ENCODE measurements at places on chromosomes 3 and 15.

GRCh38 chr15:89127054-89127702, 38.9 kb downstream of the ABHD2 start:
- DNase-seq, result peak; percentile 6

DNA sequence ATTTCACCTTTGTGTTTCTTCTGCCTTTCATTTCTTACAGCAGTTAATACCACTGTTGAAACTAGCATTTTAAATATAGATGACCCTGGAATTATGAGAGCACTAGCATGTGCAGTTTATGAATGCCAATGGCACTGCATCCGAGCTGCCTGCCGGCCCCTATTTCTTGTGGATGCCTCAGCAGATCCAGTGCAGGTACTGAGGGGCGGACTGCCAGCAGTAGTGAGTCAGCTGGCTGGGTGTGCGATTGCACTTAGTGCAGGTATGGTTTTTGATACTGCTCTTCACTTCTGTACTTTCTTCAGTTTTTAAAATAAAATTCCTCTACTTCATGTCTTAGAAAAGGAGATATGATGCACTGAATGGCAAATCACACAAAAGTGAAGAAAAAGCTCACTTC, 453.0 kb downstream of the DIPK2A start:
- DNase-seq, result no peak

GRCh38 chr3:131435000-131435399, 53.4 kb downstream of the NUDT16 start:
- DNase-seq, result no peak

DNA sequence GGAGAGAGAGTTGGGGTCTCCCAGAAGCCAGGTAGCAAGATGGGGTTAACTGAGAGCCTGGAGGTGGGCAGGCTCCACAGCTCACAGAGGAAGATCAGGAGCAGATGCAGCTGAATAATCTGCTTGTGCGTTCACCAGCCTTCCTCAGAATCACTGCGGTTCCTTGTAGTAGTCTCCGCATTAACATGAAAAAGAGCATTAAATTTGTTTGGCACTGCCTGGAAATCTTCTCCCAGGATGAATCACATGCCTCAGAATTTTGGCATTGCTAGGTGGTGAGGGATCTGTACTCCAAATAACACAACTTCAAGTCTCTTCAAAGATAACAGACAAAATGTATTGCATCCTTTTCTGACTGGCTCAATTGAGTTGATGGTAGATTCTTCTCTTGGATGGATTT, 700.6 kb upstream of the ARRDC4 start:
- no peak for DNase-seq

DNA sequence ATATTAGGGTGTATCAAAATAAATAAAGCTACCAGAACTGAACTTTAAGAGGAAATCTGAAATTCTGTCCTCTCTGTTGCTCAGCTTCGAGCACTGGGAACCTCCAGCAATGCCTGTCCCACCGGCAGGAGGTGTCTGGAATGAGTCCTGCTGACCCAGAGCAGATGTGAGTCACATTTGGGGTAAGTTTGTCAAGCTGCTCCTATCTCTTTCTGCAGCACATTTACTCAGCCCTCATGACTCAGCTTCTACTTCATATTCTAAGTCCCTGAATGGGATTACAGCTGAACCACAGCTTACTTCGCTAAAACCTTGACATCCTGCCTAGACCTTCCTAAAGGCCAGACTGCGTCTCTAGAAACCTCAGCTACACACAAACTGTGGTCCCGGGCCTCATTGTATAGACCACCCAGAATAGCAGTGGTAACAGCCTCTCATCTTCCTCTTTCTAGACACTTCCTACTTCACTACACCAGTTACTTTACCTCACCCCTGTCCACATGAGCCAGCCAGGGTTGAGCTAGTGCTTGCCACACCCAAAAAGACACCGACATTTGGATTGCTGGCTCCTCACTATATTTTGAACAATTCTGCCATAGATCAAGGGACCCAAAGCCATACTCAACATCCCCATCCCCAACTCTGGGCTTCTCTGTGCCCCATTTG, 109.6 kb upstream of the TMCO5A start:
- no peak for DNase-seq

- DNase-seq, result no peak
These were observed 76.4 kb downstream of the SCN5A start for GRCh38 chr3:38573111-38573510.

GRCh38 chr3:24161841-24162240, 216.8 kb downstream of the NR1D2 start:
- no peak for DNase-seq

DNA sequence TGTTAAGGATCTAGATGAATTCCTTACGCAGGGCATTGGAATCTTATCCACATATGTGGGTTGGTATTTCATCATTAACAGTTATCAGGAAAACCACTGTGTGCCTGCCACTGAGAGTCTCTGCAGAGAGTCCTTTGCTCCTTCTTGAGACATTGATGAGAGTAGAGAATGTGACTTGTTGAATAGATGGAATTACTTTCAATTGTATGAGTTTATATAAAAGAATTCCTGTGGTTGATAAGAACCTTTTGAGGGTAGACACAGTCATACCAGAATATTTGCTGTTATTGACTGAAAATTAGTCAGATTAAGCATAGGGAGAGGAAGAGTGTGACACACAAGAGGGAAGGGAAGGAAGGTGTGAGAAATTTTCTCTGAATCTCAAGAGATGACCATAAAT, 30.8 kb downstream of the ARHGEF26 start:
- no peak for DNase-seq

DNA sequence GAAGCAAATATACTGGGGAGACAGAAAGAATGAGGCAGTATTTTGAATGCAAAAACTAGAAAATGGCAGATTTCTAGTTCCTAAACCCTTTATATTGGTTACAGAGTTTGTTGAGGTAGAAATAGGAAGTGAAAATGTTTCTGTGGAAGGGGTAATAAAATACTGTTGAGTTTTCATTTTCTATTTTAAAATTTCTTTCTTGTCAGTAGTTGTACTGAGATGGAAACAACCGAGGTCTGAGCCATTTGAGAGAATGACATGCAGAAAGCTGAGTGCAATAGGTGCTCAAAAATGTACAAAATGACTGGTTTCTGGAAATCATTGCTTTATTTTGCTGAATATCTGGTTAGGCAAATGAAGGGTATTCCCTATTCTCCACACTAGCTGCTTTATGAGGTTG, 361.4 kb downstream of the CHL1 start:
- no peak for DNase-seq

GRCh38 chr3:194482196-194482593, 4.6 kb downstream of the ATP13A3 start:
- DNase-seq, result no peak

DNA sequence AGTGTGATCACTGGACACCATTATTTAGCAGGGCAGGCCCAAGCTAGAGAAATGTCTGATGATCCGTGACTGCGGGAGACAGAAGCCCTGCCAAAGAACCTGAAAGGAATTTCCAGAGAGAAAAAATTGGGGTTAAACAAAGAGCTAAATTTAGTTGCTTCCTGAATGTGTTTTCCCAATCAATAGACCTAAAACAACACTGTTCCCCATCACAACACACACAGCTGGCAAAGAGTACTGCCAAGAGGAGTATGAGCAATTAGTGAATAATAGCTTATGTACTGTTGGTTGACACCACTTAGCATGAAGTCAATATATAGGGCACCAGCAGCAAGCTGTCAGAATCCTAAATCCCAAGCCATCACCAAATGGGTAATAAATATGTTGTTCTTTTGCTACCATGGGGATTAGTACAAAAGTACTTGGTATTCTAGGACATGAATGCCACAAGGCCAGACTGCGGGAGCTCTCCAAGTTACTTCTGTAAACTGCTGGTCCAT, 35.7 kb downstream of the CLK3 start:
- no peak for DNase-seq

- DNase-seq, result no peak
These were observed 10.6 kb downstream of the CMC1 start for GRCh38 chr3:28252001-28252431.

Data from stimulated activated CD4-positive, alpha-beta T cell treated with anti-CD3 and anti-CD28 coated beads, Interleukin-1b, Interleukin-23, amount 100 ng/mL, for 24 hours (primary cell).